ENCODE measurements at places on chromosomes 7 and 10.

DNA sequence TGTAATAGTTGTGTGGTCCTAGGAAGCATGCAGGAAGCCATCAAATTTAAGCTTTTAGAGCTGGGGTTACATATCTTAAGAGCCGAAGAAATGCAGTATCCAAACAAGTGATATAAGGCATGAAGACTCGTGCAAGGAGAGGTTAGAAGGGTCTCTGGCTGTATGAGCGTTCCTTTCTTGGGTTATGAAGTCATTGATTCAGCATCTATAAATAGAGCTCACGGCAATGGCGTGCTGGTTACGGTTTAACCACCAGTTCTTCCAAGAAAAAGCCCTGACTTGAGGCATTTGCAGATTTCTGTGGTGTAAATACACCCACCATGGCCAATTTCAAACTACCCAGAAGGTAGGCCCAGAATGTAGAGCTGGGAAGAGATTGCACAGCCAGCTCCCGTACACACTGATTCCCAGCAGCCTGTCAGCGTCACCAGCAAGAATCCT lies 72.0 kb upstream of the KAT6B start:
- no peak for DNase-seq

GRCh38 chr10:29784175-29784773 lies 149.5 kb upstream of the SVIL start:
- no peak for DNase-seq

DNA sequence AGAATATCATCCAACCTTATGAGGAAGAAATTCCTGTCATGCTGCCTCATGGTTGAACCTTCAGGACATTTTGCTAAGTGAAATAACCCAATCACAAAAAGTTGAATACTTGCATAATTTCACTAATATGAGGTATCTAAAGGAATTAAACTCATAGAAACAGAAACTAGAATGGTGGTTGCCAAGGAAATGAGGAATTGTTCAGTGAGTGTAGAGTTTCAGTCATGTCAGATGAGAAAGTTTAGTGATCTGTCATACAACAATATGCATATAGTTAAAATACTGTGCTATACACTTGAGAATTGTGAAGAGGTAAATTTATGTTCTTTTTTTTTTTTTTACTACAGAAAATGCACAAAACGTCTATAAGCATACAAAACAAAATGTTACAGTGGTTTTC lies 60.7 kb downstream of the R3HCC1L start:
- no peak for DNase-seq

DNA sequence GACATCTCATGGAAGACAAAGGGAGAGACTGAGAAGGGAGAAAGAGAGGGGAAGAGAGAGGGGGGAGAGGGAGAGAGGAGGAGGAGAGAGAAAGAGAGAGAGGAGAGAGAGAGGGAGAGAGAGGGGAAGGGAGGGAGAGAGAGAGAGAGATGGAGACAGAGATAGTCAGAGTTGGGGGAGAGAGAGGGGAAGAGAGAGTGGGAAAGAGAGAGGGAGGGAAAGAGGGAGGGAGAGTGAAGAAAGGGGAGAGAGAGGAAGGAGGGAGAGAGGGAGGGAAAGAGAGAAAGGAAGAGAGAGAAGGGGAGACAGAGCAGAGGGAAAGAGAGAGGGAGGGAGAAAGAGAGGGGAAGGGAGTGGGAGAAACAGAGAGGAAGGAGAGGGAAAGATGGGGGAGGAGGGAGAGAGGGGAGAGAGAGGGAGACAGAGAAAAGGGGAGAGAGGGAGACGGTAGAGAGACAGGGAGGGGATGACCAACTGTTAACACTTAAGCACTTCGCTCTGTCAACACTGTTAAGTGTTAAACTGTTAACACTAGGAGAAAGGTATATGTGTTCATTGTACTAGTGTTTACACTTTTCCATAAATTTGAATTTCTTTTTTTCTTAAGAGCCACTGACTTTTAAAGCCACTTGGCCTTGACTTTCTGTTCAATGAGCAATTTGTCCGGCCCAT lies 21.8 kb upstream of the SDK1 start:
- DNase-seq: no peak
